ENCODE measurements at places on chromosomes 5 and 9. TPM values are rescaled to one million over a fixed set of nuclear protein-coding genes. Genes with fewer than 3 reads are reported as not detected.

Gene TMEM174
- not detected for total RNA-seq

Gene ELOVL7
- total RNA-seq: 10.9 TPM

Gene TMEM203
- total RNA-seq: 43.2 TPM

Gene PRR16
- 0.09 TPM for total RNA-seq

Gene SLC36A2
- total RNA-seq: not detected

Gene ZNF169
- total RNA-seq: 1.6 TPM

Gene MTAP
- 7.1 TPM for total RNA-seq

Gene PRUNE2
- total RNA-seq: 0.14 TPM

Gene CCDC171
- 0.30 TPM for total RNA-seq

Gene SEC16A
- total RNA-seq: 58.6 TPM

Gene IFNA2
- total RNA-seq: not detected

Gene PALM2AKAP2
- total RNA-seq: 0.49 TPM

Gene IRX1
- not detected for total RNA-seq

Gene OR1L1
- not detected for total RNA-seq

Gene UBE2D2
- 121 TPM for total RNA-seq

Gene KCNV2
- total RNA-seq: not detected

Gene PLAC8L1
- total RNA-seq: not detected

Gene PNPLA7
- 0.61 TPM for total RNA-seq

Gene FOXD4L6
- total RNA-seq: not detected

Gene ARL14EPL
- total RNA-seq: 0.19 TPM

Gene OR1J2
- not detected for total RNA-seq

Gene PFN3
- not detected for total RNA-seq

Gene ZNF462
- 5.6 TPM for total RNA-seq

Gene MELK
- total RNA-seq: 75.9 TPM

Gene CTXN3
- not detected for total RNA-seq

Gene LCN10
- total RNA-seq: not detected

Gene ANKRD31
- 0.05 TPM for total RNA-seq

Gene WNK2
- total RNA-seq: 7.7 TPM

Gene OR2V2
- not detected for total RNA-seq

Gene HMCN2
- total RNA-seq: 0.04 TPM

Gene CHSY3
- total RNA-seq: 0.13 TPM

Gene DOLPP1
- total RNA-seq: 17.7 TPM

Gene FREM1
- total RNA-seq: not detected

Gene NR3C1
- total RNA-seq: 41.8 TPM

Gene OR2Y1
- not detected for total RNA-seq

Gene FYB1
- 19.0 TPM for total RNA-seq

Gene RNF224
- not detected for total RNA-seq

Gene ZBED3
- total RNA-seq: 3.6 TPM

Gene ADAMTS13
- 0.45 TPM for total RNA-seq

Gene ZNF346
- total RNA-seq: 10.1 TPM

Gene GLDC
- total RNA-seq: 13.1 TPM

Gene EHMT1
- 40.5 TPM for total RNA-seq

Measured in A549 treated with RU486 at 1 μM for 4 hours (cell line).